ENCODE measurements at places on chromosomes 11 and 22.

DNA sequence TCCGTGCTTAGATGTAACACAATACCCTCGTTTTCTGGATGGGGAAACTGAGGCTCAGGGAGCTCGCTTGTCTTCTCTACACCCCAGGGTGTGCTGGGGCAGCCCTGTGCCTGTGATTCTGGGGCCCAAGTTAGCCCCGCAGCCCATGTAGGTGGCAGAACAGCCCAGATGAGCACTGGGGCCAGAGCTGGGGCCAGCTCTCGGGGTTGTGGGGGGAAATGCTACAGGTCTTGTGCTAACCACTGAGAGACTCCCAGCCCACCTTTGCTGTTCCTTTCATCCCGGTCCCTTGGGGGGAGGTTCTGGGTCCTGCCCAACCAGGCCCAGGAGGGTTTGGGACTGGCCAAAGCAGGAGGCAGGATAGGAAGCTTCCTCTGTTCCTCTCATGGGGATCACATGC is 13.5 kb downstream of the MYEOV start:
- DNase-seq = peak; percentile 8

GRCh38 chr11:64894070-64894811 is 15.8 kb upstream of the EHD1 start:
- DNase-seq = peak; percentile 80

DNA sequence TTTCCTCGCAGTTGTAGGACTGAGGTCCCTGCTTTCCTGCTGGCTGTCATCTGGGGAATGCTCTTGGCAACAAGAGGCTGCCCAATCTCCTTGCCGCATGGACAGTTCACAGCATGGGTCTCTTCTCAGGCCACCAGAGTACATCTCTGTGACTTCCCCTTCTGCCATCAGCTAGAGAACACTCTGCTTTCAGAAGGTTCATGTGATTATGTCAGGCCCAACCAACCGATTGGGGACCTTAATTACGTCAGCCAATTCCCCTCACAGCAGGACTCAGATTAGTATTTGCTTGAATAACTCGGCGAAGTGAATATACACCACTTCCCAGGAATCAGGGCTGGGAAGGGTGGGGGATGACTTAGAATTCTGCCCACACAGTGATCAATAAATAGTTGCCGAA is 61.9 kb upstream of the CSNK2A3 start:
- DNase-seq = no peak

GRCh38 chr22:36079041-36079440 is 50.4 kb upstream of the RBFOX2 start:
- DNase-seq = no peak

- DNase-seq = no peak
Observed at GRCh38 chr11:16098526-16099205, 257.7 kb downstream of the SOX6 start.

- peak; percentile 34 for DNase-seq
Observed at GRCh38 chr11:2208691-2209369, 37.2 kb upstream of the TH start.

DNA sequence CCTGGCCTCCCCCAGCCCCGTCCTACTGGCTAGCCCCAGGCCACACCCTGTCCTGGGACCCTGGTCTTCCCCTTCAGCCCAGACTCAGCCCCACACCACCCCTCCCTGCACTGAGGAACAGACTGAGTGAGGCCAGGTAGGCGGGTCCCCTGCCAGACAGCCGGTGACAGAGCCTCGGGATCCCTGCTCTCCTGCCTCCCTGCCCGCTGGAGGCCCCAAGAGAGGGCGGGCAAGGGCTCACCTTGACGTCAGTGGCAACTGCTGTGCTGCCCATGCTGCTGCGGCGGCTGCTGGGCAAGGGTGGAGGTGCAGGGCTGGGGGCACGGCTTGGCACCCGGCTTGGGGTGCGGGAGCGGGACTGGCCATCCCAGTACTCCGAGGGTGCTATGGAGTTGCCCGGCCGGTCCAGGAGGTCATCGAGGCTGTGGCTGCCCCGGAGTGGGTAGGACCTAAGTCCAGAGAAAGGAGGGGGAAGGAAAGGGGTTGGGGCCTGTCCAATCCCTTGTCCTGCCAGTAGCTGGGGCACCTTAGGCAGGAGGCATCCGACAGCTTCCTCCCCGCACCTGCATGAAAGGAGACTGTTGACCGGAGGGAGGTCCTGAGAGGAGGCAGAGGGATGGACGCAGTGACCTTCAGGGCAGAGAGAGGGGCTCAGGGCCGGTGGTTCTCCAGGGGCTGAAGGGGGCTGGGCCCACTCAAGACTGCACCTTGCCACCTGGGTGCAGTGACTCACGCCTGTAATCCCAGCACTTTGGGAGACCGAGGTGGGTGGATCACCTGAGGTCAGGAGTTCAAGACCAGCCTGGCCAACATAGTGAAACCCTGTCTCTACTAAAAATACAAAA is 2.2 kb upstream of the SLC16A8 start:
- DNase-seq = no peak

DNA sequence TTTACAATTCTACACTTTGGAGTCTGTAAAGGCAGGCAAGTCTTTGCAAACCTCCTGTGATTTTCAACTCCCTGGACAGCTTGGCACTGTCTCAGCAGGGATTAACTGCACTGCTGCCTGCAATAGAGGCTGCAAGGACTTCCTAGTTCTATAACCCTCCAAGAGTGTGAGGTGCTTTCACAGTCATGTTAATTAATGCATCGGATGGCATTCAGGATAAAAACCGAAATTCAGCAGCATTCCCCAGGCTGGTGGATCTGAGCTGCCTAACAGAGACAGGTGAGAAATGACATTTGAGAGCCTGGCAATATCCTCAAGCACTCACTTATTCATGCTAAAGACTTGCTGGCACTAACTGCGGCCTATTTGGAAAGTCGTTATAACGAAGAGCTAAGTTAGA is 85.0 kb downstream of the LARGE1 start:
- no peak for DNase-seq

DNA sequence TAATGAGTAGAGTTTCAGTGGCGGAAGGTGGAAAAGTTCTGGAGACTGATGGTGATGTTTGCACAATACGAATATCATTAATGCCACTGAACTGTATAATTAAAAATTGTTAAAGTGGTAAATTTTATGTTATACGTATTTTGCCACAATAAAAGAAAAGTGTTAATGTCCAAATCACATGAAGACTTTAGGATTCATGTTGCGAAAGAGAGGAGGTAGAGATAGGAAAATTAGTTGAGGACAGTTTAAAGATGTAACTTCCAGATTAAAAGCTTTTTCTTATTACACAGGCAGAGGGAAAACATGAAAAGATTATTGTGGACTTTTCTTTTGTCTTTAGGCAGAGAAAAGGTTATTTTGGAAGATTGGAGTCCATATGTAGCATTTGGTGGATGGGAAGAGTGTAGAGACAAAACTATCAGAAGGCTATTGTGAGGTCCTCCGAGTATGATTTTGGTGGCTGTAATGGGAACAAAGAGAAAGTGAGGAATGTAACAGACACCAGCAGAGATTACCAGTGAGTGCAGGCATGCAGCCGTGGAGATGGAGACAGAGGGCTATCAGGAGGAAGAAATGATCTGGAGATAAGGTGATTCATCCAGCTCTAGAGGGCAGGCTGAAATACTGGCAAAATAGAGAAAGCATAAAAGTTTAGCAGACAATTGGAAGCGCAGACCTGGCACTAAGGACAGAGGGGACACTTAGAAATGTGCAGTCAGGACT is 12.5 kb downstream of the VPS26B start:
- DNase-seq = no peak

- no peak for DNase-seq
Observed at GRCh38 chr11:65440831-65441499, 18.4 kb downstream of the NEAT1 start.

DNA sequence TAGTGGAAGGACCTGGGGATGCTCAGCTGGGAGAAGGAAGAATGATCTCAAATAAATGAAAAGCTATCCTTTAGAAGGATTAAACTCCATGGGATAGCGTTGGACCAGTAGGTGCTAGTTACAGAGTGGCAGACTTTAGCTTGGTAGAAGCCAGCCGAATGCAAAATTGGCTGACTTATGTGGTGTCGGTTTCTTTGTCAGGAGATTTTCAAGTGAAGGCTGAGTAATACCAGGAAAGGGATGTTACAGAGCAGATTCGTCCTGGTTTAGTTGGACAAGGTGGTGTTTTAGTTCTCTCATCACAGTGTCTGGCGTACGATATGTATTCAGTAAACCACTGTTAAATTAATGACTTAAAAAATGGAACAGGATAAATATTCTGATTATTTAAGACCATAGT is 26.0 kb downstream of the FDX1 start:
- DNase-seq = no peak

GRCh38 chr11:28674433-28675103 is 566.4 kb downstream of the METTL15 start:
- DNase-seq = no peak

- DNase-seq = no peak
Observed at GRCh38 chr11:73317803-73318202, 9.7 kb downstream of the ARHGEF17 start.

- DNase-seq = no peak
Observed at GRCh38 chr22:39908737-39909136, 7.9 kb downstream of the GRAP2 start.

DNA sequence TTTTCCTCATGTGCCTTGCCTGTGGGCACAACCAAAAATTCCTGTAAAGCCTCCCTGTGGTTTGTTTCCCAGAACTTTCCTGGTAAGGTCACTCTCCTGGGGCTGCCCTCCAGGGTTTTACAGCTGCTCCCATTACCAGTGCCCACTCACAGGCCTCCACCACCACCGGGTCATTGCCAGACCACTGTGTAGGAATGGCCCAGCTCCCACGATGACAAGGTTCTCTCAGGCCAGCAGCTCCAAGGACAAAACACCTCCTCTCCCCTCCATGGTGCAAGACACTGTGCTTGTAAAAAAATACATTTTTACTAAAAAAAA is 96.1 kb upstream of the AKIP1 start:
- DNase-seq = no peak

GRCh38 chr11:2752923-2753322 is 53.1 kb upstream of the KCNQ1OT1 start:
- no peak for DNase-seq

DNA sequence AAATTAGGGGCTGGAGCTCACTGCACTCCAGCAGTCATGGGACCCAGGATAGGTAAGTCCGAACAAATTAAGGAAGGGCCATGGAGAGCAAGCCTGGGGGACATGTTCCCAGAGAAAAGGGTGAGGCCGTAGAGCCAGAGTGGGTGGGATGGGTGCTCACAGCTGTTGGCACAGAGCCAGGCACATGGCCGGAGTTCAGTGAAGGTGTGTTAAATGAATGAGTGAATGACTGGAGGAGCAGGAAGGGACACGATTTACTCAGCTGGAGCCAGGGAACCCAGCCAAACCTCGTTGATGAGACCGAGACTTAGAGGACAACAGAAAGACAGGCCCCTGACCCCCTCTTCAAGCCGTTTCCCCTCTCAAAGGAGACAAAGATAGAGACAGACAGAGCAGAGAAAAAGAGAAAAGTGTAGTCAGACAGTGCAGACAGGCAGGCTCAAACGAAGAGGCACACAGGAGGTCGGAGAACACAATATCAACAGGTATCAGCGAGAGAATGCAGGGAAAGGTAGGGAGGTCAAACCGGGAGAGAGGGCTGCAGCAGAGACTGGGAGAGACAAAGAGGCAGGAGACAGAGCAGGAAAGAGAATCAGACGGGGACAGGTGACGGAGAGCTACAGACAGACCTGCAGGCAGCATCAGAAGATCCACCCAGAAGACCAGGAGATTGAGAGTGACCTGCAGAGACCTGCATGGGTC is 590 bp downstream of the SLCO2B1 start:
- DNase-seq = no peak

- DNase-seq = no peak
Observed at GRCh38 chr11:47616726-47617416, 22.7 kb upstream of the C1QTNF4 start.

- no peak for DNase-seq
Observed at GRCh38 chr11:79616392-79616851, 175.6 kb upstream of the TENM4 start.

- peak; percentile 64 for DNase-seq
Observed at GRCh38 chr11:60950933-60951605, 907 bp downstream of the SLC15A3 start.

GRCh38 chr22:39306456-39307361 is 12.7 kb downstream of the RPL3 start:
- DNase-seq = no peak

DNA sequence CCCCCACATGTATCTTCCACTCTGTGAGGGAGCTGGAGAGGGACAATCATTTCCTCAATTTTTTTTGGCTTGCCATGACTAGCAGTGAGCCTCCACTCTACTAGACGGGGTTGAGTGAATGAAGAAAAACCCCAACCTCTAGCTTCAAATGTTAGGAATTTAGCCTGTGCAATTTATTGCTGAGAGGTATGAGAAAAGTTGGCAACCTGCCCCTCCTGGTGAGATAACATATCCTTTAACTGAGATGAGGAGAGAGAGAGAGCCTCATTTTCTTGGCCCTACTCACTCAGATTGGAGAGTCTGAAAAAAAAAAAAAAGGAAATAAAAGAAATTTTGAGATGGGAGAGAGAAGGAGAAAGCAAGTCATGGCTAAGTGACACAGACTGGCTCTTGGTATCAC is 218.2 kb upstream of the CARD18 start:
- DNase-seq = no peak

DNA sequence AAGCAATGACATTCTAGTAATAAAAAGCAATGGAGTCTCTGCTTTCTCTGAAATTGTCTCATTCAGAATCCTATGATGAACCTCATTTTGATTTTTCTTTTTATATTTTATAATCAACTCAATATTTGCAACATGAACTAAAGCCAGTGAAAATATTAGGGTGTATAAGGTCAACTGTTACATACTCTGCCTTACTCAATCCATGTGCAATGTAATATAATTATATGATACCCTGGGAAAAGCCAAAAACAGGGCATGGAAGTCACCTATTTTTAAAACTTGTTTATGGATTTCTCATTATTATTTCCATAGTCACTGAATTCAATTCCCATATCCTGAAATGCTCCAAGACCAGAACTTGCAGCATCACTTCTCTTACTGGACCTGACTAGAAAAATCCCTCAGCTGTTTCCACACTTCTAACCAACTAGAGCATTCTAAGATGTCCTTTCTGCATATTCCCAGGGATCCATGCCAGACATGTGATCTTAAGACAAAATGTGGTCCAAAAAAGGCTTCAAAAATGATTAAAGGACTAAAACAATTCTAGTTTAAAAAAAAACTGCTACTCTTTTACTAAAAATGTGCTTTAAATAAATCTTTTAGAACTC is 97.3 kb downstream of the GUCY1A2 start:
- DNase-seq = no peak

DNA sequence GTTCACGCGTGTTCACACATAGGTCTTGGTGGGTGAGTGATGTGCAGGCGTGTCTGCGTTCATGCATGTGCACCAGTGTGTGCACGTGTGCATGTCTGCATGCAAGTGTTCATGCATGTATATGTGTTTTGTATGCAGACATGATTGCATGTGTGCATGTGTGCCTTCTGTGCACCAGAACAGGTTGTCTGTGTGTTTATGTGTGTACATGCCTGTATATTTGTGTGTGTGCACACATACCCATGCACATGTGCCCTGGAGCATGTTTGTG is 4.9 kb downstream of the ZDHHC8 start:
- DNase-seq = no peak

DNA sequence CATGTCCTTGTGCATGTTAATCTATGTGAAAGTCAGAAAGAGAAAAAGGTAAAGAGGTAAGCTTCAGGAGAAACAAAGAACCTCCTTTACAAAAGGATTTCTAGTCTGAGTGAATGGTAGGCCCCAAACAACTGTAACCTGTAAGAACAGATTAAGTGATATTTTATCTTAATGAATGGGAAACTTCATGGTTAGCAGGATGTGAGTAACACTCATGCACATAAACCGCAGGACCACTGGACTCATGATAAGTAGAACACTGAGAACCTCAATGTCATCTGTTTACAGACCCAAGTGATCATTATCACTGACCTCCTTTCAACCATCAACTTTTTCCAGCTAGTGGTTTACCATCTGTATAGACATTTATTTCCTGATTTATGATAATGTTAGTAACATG is 19.9 kb downstream of the OR8G5 start:
- no peak for DNase-seq

Measured in ovary (tissue), 10 donors.